ENCODE measurements at places on chromosomes 3 and 15.

- no peak for DNase-seq
Measured at GRCh38 chr3:100665230-100665629, 44.1 kb upstream of the TFG start.

DNA sequence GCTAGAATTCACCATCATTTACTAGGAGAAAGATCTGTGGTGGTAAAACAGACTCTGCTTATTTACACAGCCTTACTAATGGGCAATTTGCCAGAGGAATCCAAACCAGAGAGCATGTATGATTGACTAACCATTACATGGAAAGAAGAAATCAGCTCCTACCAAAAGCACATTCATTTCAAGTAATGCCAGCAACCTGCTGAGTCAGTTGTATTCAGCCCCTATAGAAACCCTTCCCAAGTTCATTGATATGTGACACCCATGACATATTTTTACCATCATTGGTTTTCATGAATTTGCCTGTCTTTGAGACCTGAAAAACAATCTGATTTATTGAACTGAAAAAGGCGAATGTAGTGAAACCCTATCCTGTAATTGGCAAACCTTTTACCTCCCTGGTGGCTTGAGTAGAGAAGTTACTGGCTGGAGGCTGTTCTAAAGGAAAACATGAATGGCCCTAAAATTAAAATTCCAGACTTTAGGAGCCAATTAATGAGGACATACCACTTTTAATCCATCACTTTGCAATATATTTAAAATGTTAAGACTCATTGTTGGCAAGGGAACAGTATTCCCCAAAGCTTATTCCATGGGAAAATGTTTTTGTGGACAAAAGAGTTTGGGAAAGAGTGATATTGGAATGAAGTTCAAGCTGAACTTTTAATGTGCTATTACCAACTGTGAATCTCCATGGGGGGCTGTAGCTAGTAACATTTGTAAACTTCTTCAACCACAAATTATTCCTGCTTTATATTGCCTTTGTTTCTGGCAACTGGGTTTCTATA is 542.9 kb downstream of the FHIT start:
- no peak for DNase-seq

DNA sequence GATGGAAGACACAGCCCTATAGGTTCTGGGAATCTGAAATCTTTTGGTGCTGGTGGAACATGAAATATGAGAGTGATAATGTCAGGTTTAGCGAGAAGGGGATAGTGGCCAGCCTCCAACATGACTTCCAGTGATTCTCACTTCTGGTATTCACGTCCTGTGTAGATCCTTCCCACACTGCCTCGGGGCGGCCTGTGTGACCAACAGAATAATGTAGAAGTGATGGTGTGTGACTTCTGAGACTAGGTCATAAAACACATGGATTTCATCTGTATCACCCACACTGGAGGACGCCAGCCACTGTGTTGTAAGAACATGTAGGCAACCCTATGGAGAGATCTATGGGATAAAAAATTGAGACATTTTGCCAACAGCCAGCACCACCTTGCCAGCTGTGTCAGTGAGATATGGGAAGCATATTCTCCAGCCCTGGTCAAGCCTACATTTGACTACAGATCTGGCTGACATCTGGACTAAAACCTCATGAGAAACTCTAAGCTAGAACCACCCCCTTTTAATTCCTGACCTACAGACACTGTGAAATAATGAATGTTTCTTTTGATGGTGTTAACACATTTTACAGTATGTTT is 25.5 kb upstream of the NUDT16 start:
- DNase-seq, result no peak

DNA sequence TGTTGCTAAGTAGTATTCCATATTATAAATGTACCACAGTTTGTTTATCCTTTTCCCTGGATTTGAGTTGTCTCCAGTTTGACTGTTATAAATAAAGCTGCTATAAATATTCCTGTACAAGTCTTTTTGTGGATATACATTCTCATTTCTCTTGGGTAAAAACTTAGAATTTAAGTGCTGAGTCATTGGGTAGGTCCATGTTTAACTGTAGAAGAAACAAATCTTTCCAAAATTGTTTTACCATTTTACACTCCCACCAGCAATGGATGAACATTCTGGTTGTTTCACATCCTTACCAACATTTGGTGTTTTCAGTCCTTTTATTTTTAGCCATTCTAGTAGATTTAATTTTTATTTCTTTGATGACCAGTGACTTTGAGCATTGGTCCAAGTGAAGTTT is 74.0 kb upstream of the TNFAIP8L3 start:
- no peak for DNase-seq

DNA sequence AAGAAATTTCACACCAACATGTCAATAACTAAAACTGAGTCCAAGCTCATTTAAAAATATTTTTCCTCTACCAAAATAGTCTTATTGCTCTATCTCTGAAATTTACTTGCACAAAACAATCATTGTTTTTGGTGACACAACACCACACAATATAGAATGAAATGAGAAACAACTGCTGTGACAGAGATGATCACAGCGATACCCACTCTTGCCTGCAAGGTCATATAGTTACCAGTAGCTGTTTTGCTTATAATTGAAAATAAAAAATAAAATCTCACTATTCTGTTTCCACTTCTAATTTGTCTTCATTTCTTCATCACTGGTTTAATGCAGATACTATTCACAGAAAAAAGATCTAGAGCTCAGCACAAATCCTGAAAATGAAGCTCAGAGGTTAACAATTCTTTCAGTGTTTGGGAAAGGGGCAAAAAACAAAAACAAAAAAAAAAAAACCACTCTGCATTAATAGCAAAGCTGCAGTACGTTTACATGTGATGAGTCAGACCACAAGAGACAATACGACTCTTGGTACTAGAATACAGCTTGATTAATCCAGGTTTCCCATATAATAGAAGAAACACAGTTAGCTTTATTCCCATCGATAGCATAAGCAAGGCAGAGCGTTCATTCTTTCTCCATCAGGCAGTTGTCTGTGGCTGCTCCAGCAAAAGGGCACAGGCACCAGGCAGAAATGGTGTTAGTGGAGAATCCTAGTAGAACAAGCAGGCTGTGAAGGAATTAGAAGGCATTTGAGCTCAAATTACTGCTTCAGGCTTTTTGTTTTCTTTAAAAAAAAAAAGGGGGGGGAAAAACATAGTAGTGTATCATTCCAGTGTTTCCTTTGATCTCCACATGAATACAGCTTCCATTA is 773 bp downstream of the ANKRD28 start:
- peak; percentile 54 for DNase-seq

DNA sequence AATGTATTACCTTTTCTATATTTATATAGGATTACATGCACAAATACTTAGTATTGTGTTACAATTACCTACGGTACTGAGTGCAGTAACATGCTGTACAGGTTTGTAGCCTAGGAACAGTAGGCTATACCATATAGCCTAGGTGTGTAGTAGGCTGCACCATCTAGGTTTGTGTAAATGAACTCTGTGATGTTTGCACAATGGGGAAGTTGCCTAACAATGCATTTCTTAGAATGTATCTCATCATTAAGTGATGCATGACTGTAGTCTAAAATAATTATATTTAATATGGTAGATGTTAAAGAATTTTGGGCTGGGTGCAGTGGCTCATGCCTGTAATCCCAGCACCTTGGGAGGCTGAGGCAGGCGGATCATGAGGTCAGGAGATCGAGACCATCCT is 281.0 kb downstream of the KLF13 start:
- no peak for DNase-seq

GRCh38 chr3:57268416-57268815 is 24.1 kb downstream of the ASB14 start:
- no peak for DNase-seq

GRCh38 chr3:36852071-36852470 is 87.7 kb upstream of the DCLK3 start:
- DNase-seq, result no peak

- no peak for DNase-seq
Measured at GRCh38 chr15:97598353-97598798, 362.1 kb upstream of the ARRDC4 start.

DNA sequence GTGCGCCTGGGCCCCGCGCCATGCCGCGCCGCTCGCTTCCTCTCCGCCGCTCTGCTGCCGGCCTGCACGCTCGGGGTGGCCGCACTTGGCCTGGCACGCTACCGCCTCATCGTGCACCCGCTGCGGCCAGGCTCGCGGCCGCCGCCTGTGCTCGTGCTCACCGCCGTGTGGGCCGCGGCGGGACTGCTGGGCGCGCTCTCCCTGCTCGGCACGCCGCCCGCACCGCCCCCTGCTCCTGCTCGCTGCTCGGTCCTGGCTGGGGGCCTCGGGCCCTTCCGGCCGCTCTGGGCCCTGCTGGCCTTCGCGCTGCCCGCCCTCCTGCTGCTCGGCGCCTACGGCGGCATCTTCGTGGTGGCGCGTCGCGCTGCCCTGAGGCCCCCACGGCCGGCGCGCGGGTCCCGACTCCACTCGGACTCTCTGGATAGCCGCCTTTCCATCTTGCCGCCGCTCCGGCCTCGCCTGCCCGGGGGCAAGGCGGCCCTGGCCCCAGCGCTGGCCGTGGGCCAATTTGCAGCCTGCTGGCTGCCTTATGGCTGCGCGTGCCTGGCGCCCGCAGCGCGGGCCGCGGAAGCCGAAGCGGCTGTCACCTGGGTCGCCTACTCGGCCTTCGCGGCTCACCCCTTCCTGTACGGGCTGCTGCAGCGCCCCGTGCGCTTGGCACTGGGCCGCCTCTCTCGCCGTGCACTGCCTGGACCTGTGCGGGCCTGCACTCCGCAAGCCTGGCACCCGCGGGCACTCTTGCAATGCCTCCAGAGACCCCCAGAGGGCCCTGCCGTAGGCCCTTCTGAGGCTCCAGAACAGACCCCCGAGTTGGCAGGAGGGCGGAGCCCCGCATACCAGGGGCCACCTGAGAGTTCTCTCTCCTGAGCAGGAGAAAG is 951 bp downstream of the GPR62 start:
- DNase-seq, result peak; percentile 43

DNA sequence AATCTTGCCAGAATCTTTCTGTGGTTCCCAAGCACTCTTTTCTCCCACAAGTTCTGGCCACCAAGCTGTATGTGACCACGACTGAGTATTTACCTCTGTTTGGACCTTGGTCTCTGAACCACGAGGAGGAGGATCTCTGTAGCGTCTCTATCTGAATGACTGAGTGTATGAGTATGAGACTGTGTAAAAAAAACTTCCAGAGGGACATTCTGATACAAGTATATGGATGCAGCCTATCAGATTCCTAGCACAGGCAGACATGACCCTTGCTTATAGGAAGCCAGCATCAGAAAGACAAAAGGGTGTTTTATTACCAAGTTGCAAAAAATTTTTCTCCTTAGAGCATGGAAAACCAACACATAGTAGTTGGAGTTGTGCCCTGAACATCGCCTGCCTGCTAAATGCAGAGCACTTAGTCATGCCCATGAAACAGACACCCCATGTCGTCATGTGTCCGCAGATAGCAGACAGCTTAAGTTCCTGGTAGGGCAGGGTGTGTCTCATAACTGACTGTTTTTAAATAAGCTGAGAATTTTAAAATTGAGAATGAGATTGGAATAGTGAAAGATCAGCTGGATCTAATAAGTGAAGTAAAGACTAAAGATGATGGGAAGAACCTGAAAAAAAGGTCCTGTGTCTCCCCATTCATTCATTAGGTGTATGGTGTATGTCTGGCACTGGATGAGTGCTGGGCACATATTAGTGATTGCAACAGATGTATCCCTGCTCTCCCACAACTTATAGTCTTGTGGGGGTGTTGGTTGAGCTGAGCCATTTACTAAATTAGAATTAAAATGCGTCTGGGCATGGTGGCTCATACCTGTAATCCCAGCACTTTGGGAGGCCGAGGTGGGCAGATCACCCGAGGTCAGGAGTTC is 30.9 kb downstream of the DAG1 start:
- peak; percentile 79 for DNase-seq

- no peak for DNase-seq
Measured at GRCh38 chr3:100288288-100288894, 27.6 kb downstream of the TBC1D23 start.

GRCh38 chr3:174220775-174221554 is 638.2 kb upstream of the NAALADL2 start:
- no peak for DNase-seq

All from RWPE1 (cell line).